ENCODE measurements at places on chromosomes 12 and 14.
A peak's percentile ranks its signal among the peaks of the same experiment; 100 is the strongest.

- DNase-seq: no peak
Measured at GRCh38 chr14:79278798-79279644, 932.3 kb downstream of the DIO2 start.

GRCh38 chr12:45231515-45232145 lies 15.7 kb downstream of the ANO6 start:
- no peak for DNase-seq

DNA sequence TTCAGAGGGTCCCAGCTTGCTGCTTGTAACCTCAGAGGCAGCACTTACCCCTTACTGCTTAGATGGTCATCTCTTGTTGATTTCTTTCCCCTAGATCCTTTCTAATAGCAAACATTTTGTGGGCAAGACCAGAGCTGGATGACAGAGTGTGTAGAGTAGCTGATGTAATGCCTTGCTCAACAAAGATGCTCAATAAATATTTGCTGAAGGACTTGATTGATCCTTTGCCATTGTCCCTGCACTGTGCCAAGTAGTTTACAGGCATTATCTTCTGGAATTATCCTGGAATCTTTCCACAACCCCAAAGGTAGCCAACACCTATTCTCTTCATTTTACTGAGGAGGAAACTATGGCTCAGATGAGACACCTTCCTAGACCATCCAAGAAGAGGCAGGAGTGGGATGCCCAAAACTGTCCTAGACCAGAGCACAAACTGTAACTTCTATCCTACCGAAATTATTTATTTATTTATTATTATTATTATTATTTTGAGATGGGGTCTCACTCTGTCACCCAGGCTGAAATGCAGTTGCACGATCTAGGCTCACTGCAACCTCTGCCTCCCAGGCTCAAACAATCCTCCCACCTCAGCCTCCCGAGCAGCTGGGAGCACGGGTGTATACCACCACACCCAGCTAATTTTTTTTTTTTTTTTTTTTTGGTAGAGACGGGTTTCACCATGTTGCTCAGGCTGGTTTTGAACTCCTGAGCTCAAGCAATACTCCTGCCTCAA lies 1.4 kb downstream of the MMAB start:
- no peak for DNase-seq

GRCh38 chr12:52522346-52523011 lies 2.3 kb upstream of the KRT5 start:
- DNase-seq: no peak

DNA sequence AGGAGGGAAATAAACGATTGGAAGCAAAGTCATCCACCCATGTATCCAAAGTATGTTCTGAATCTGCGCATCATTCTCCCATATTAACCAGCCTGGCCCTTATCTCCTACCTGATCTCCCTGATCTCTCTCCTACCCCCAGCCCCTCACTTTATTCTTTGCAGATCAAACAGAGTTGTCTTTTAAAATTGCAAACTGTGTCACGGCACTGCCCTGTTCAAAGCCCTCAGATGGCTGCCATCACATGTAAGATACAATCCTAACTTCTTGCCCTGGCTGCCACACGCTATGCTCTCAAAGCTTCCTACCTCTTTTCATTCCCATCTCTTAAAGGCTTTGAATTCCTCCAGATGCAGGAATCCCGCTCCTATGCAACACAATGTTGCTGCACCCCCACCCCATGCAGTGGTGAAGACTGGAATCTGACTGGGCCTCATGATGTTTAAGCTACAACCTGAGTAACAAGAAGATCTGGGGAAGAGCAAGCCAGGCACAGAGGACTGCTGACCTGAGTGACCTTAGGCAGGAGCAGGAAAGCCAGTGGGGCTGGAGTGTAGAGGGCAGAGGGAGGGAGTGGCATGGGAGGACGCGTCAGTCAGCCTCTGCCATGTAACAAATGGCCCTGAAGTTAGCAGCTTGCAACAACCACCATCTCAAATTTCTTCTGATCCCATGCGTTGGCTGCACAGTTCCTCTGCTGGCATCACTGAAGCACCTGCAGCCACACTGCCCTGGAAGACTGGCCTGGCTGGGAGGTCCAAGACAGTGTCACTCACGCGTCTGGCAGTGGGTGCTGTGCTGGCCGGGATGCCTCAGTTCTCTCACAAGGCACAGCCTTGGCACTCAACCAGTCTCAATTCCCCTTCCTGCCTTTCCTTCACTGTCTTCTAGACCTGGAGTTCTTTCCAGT lies 382.8 kb downstream of the BCL11B start:
- no peak for DNase-seq

- DNase-seq: peak; percentile 10
Measured at GRCh38 chr14:52043690-52044089, 25.2 kb downstream of the NID2 start.

- no peak for DNase-seq
Measured at GRCh38 chr12:16349131-16349460, 1.7 kb downstream of the MGST1 start.

- DNase-seq: no peak
Measured at GRCh38 chr12:23930599-23930998, 18.9 kb downstream of the SOX5 start.

- no peak for DNase-seq
Measured at GRCh38 chr12:48000878-48001504, 3.3 kb downstream of the COL2A1 start.

DNA sequence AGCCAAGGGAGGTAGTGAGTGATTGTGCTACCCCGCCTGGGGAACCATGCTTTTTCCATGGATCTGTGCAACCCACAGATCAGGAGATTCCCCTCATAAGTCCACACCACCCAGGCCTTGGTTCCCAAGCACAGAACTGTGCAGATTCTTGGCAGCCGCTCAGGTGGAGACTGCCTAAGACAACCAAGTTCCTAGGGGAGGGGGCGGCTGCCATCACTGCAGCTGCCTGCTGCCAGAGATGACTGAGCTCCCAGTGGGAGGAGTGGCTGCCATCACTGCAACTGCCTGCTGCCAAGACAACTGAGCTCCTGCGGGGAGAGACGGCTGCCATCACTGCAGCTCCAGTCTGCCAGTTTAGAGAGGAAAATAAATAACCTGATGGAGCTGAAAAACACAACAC lies 138.3 kb upstream of the GARIN2 start:
- no peak for DNase-seq

DNA sequence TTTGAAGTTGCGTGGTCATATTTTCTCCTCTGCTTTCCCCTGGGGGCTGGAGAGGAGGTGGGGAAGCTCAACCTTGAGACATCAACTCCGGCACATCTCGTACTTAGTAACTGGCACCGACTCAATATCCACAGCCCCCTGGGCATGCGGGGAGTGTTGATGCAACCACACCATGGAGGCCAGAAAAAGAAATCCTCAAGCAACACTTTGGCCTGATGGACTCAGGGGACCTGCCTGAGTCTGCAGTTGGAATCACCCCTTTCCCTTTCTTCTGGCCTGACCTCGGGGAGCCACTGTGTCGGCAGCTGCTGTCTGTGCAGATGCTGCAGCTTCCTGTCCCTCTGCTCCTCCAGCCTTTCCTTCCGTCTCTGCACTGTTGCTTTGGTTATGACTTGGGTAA lies 11.4 kb upstream of the AACS start:
- no peak for DNase-seq

DNA sequence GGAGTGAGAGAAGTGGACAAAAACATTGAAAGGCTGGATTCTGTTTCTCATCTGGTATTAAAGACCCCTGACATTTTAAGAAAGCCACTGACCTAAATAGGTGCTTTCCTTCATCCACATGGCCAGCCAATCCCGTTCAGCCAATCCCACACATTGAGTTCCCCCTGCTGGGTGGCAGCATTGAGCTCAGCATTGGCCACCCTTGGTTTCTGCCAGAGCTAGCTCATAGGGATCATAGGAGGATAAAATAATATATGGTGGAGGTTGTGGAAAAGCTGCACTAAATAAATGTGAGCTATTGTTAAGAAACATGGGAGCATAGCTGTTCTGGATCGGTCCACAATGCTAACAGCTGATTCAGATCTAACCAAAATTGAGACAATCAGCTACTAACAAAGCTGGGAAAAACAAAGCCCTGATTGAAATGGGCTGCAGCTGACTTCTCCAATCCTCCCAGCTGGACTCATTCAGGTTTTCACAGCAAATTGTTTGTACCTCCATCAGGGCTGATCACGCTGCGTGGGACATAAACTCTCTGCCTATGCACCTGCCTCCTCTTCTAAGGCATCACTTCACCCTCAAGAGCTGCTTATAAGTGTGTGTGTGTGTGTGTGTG lies 256.5 kb downstream of the EMP1 start:
- no peak for DNase-seq

- DNase-seq: no peak
Measured at GRCh38 chr14:96626121-96626768, 124.1 kb downstream of the PAPOLA start.

DNA sequence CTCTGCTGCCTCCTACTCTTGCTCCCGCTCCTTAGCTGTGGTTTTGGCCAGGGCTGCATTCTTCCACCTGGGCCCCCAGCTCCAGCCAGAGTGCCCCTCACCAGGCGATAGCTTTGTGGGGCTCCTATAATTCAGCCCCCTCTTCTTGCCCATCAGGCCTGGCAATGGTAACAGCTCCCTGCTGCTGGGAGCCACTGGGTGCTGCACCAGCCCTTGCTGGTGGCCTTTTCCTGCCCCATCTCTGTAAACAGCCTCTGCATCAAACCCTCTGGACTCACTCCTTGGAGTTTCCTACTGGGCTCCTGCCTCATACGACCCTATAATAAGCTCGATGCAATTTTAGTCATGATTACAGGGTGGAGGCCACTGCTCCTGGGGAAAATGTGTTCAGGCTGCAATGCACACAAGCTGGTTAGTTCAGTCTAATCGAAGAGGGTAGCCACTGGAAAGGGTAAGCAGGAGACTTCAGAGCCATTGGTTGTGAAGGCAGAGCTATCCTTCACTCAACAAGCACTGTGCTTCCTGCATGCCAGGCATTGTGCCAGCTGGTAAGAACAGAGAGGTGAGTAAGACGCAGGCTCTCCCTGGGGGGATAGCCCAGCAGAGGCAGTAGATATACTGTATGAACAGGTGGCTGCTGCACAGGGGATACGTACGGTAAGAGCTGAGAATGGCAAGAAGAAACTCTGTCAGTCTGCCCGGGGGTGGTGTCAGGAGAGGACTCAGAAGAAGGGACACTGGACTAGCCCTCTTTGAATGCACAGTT lies 24.7 kb downstream of the CLMN start:
- no peak for DNase-seq

- DNase-seq: peak; percentile 42
Measured at GRCh38 chr14:24093901-24094840, at the start of gene PCK2. Gene PCK2 (plus strand): TSS chr14:24094311. CDS start chr14:24094406, 95 bp downstream.

DNA sequence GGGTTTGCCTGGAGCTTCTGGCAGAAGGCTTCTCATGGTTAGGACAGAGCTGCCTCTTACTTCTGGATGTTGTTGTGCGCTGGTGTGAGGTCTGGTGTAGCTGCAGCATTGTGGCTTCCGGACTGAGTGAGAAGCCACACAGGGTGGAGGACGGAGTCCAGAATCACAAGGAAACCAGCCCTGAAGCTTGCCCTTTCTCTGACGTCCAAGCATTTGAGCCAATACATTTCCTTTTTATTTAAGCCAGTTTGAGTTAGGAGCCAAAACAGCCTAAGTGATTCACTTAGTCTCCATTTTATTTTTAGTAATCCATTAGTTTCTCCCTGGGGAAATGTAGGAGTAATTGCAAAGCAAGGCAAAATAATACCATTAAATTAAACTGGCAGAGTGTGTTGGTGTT lies 402.4 kb upstream of the RGS6 start:
- DNase-seq: no peak

Data from activated T-helper 1 cell treated with anti-CD3 and anti-CD28 coated beads, Interleukin-2, amount 50 U/mL, for 16 hours (primary cell).